Foreskin keratinocyte (primary cell): ENCODE measurements at places on chromosomes 1 and 21.
A peak's percentile ranks its signal among the peaks of the same experiment; 100 is the strongest.

GRCh38 chr1:47223174-47223920 is 8.7 kb downstream of the TAL1 start:
- no peak for DNase-seq

DNA sequence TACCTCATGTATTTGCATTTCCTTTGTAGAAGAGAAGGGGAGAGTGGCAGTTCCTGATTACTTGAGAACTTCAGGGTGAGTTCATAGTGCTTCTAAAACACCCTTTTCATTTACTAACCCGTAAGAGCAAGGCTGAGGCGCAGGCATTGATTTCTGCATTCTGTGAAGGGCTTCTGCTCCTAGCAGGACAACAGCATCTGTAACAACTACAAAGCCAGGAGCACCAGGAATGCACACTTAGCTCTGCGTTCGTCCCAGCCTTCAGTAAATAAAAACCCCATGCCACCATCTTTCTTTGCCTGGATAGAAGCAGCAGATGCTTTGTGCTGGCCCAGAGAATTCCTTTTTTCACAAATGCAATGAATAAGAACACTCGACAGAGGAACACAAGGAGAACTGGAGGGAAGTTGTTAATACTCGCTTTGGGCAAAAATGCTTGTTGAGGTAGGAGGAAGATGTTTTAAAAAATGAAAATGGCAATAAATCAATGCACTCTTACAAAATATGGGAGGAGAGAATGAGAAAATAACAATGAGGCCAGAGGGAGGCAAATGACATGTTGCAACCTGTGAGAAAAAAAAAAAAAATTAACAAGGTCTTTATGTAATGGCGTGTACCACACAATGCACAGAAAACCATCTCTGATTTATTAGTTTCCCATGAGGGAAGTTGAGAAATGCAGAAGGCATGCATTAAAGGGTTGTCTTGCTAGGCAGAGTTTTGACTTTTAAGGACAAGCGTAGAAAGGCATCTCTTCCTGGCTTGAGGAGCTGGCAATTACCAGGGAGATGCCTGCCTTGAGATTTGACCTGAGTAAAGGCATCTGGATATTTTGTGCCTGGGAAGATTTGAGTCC is 418.8 kb downstream of the DISC1 start:
- DNase-seq = peak; percentile 83

GRCh38 chr21:36966066-36966820 is at the start of gene HLCS:
TSS of gene HLCS (minus strand) at chr21:36966669. CDS start at chr21:36966638, 31 bp downstream.
- DNase-seq = peak; percentile 35

- peak; percentile 93 for DNase-seq
Observed at GRCh38 chr21:43193651-43194302, 25.0 kb downstream of the CRYAA start.

DNA sequence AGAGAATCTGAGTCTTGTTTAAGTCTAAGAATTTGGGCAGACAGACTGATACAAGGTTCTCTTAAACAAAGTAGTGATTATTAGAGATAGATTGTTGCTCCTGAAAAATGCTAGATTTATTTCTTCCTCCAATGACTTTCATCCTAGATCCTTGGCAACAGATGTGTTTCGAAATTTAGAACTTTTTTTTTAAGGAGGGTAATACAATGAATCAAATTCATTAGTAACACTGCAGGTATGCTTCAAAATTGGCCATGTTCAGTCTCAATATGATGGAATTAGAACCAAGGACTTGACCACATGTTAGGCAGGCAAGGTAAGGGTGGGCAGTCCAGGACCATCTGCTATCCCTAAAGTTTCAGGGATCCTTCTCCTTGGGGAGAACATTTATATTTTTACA is 4.5 kb upstream of the LCE1F start:
- DNase-seq = no peak

- no peak for DNase-seq
Observed at GRCh38 chr1:200384818-200385390, 24.9 kb downstream of the ZNF281 start.

GRCh38 chr21:14452727-14453241 is 69.8 kb upstream of the HSPA13 start:
- no peak for DNase-seq

- peak; percentile 67 for DNase-seq
Observed at GRCh38 chr1:43668956-43669355, 19.0 kb downstream of the KDM4A start.

GRCh38 chr1:230174471-230175162 is 107.6 kb downstream of the GALNT2 start:
- no peak for DNase-seq

DNA sequence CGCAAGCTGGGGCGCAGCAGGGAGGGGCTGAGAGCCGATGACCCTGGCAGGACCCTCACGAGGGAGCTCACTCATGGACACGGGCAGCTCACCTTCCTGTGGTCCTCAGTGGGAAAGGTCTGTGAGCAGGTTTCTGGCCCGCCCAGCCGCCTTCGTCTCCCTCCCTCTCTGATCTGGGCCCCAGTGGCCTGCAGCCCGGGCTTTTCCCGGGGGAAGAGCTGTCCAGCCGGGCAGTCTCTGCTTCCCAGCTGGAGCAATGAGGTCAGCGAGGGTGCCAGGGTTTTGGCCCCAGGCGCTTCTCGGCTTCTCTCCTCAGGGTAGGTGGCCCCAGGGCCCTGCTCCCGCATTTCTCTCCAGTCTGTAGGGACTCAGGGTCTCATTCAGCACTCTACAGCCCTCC is 22.2 kb upstream of the ARHGEF16 start:
- no peak for DNase-seq

GRCh38 chr1:173870252-173871075 is 2.3 kb downstream of the ZBTB37 start:
- DNase-seq = no peak

GRCh38 chr1:47438165-47439016 is 547 bp downstream of the FOXD2 start:
- no peak for DNase-seq

GRCh38 chr1:76867342-76868130 is at the start of gene ST6GALNAC5:
TSS of gene ST6GALNAC5 (plus strand) at chr1:76867480.
- DNase-seq = no peak
